Stimulated activated CD4-positive, alpha-beta T cell treated with anti-CD3 and anti-CD28 coated beads, Interleukin-4, amount 100 ng/mL, for 24 hours (primary cell): ENCODE measurements at places on chromosomes 3 and 15.
A peak's percentile ranks its signal among the peaks of the same experiment; 100 is the strongest.

GRCh38 chr15:22919171-22919570, 61.0 kb downstream of the CYFIP1 start:
- DNase-seq, result no peak

DNA sequence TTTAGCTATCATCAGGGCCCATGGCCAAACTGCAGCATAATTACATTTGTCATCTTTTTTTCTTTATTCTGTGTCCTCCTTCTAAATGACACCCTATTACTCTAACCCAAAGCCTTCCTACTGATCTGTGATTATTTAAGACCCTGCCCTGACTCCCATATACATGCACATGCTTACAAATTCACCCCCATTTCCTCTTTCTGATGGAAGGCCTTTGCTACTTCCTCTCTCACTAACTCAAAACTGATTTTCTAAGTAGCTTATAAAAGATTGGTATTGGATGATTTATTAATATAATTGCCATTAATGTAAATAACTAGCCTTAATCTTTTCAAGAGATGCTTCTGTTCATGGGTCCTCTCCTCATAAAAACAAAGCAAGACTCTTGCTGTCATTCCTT, 179.2 kb downstream of the EDEM1 start:
- DNase-seq, result no peak

DNA sequence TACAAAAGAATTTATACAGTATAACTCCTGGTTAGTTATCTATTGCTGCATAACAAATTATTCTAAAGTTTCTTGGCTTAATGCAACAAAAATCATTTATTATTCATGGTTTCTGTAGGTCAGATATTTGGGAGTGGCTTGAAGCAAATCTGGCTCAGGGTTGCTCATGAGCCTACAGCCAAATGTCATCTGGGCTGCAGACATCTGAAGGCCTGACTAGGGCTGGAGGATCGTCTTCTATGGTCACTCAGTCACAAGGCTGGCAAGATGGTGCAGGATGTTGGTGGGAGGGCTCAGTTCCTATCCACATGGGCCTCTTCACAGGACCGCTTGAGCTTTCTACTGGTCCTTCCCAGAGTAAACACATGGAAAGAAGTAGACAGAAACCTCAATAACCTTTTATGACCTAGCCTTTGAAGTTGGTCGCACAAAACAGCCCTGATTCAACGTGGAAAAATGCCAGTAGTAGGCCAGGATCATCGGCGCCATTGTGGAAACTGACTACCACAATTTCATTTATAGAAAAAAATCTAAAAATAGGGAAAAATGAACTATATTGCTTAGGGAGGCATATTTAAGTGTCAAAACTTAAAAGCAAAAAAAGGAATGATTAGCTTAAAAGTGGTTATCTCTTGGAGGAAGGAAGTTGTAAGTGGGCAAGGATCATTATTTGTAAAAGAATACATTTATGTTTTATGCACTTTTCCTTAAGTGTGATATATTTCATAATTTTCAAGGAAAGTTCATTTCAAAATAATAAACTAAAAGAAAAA, 9.9 kb upstream of the MITF start:
- DNase-seq, result no peak

DNA sequence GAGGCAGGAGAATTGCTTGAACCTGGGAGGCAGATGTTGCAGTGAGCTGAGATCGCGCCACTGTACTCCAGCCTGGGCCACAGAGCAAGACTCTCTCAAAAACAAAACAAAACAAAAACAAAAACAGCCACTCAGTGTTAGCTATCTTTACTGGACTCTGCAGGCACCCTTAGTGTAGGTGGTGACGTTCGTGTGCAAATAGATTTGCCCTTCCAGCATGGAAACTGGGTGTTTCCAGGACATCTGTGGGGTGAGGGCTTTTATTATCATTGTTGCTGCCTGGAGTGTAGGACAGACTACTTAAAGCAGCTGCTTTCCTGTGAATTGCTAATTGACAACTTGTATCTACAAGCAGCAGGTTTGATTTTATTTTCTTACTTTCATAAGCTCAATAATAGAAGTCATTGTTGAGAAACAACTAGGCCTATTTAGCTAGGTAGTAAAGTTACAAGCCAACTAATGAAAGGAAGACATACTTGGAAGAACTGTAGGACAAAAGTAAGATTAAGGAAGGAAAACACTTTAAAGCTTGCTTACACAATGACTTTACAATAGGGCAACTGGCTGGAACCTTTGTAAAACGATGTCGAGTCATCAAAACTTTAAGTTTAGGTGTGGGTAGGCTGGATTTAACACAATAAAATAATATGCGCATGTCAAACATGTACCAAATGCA, 25.4 kb upstream of the SPPL2A start:
- no peak for DNase-seq

- DNase-seq, result no peak
Observed at GRCh38 chr15:68372291-68372811, 59.6 kb downstream of the ITGA11 start.

- DNase-seq, result no peak
Observed at GRCh38 chr3:127730171-127730570, 57.4 kb downstream of the ABTB1 start.

DNA sequence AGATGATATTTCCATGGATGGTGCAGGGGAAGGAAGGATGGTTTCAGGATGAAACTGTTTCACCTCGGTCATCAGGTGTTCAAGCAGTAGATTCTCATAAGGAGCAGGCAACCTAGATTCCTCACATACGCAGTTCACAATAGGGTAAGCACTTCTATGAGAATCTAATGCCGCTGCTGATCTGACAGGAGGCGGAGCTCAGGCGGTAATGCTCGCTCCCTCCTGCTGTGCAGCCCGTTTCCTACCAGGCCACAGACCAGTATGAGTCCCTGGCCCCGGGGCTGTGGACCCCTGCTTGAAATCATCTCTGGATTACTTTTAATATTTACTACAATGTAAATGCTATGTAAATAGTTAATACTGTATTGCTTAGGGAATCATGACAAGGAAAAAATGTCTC, 241.8 kb downstream of the ROBO2 start:
- DNase-seq, result no peak

DNA sequence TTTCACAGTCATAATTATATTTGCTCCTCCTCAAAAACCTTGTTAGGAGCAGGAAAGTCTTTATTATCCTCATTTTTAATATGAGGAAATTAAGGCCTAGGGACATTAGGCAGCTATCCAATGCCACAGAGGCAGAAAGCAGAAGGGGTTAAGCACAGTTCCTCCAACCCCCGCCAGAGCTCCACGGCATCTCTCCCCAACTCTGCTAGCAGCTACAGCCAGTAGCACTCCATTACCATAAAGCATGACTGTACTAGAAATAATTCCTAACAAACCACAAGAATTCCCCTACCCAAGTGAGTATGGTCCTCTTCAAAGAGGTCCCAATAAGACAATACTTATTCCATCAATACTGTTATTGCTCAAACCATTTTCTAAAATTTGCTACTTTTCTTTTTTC, 9.8 kb downstream of the HEG1 start:
- no peak for DNase-seq

DNA sequence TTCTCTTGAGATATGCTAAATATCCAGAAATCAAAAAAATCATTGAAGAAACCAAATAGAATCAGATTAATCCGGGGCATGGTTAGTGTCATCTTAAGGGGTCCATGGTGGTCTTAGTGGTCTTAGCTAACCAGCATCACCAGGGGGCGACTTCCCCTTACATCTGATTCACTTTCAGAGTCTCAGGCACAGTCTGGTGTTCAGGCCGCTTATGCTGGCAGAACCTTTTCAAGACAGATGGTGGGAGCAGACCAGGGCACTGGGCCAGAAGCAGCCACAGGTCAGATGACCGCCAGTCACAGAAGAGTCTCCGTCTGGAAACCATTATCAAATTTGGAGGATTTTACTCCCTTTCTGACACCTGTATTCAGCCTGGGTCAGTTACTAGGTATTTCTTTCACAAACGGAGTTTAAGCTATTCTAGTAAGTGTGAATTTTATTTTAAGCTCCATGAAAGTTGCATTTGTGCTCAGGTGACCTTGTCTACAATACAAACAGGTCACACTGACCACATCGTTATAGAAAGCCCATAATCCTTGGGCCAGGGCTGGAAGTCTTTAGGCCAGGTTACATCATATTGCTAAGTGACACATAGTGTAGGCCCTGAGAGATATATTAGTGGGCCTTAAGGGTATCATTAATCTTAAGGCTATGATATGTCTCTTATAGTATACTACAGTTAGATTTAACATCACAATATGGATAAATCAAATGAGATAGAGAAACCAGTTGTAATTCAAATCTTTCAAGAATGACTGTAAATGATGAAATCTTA, 365.5 kb downstream of the GBE1 start:
- DNase-seq, result no peak

- DNase-seq, result no peak
Observed at GRCh38 chr15:37820380-37821128, 113.9 kb upstream of the TMCO5A start.

DNA sequence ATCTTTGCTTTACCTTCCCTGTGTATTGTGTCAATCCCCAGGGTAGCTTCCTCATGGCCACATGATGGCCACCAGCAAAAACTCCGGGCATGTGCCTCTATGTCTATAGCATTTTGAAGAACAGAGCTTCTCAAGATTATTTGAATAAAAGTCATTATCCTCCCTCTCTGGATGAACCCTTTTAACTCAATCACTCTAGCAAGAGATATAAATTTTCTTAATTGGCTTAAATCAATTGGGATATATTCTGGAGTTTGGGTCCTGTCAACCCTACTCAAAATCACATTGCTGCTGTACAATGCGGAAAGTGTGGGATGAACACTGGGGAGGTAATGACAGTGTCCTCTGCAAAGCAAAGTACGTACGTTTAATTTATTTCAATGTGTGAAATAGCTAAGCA, 370.6 kb upstream of the LRRC3B start:
- DNase-seq, result no peak

DNA sequence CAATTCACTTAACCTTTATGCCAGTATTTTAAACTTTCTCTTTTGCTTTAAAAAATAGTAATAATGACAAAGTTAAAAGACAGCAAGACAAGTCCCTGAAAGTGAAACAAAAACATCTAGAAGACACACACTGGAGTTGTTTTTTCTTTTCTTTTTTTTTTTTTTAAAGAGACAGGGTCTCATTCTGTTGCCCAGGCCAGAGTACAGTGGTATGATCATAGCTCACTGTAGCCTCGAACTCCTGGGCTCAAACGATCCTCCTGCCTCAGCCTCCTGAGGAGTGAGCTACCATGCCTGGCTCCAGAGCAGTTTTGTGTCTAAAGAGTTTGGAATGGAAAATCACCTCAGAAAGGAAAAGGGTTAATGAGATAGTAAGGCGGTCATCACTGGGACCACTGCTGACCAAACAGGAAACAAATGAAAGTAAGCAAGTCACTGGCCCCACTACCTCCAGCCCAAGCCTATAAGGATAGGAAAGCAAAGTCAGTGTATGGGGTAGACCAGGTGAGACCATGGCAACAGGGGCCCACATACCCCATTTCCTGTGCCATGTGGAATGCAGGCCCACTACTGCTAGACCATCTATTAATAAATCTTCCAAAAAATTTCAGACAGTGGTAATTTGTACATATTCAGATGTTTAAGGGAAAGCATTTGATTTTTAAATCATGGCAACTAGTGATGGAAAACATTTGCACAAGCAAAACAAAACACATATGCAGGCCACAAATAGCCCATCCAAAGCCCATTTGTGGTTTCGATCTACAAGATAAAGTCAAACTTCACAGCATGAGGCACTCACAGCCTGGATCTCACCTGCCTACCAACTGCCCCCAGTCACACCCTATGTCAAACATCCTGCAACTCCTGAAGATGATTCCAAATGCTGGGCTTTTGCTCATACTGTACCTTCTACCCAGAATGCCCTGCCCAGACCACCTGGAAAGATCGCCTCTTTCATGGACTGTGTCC, 62.6 kb downstream of the OSBPL10 start:
- DNase-seq, result no peak

DNA sequence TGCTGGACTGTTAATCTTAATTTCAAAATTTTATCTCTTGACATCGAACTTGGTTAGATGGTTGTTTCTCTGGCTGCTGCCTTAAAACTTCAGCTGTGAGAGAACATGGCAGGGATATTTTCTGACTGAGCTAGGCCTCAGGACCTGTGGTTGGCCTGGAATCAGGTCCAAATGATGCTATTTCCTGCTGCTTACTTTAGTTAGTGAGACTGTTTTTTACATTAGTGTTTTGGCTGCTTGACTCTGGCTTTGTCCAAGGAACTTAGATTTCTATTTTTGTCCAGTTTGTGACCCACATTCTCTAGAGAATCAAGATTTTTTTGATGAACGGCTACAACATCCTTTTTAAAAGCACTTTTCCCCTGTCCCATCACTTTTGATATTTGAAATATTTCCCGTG, 497.9 kb upstream of the SGO1 start:
- DNase-seq, result no peak

DNA sequence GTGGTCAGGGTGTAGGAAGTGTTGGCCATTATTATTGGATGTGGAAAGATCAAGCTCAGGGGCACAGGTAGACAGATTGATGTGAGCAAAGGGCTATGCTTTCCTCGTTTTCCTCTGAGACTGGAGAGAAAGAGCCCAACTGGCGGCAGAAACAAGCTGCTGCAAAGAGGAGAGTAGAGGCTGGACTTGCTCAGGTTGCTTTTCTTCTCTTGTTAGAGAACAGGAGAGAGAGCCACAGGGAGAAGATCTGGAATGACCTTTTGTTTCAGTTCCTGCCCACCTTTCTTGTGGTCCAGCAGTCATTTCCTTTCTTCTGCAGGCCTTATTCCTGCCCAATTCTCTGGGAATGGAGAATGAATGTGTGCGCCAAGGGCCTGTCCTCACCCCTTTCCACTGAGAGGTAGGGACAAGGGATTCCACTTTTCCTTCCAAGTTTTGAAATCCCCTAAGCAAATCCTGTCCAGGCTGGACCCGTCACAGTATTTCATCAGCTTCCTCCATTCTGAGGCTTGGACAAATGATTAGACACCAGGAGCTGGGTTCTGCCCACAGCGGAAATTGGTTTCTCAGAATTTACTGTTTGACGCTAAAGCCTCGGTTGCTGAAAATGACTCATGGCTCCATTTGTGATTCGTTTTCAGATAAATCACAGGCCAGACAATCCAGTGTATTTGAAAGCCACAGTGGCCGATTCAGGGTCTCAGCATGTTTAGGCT, 16.1 kb downstream of the ZNF80 start:
- peak; percentile 66 for DNase-seq

- no peak for DNase-seq
Observed at GRCh38 chr3:37050282-37050681, 57.0 kb downstream of the MLH1 start.

DNA sequence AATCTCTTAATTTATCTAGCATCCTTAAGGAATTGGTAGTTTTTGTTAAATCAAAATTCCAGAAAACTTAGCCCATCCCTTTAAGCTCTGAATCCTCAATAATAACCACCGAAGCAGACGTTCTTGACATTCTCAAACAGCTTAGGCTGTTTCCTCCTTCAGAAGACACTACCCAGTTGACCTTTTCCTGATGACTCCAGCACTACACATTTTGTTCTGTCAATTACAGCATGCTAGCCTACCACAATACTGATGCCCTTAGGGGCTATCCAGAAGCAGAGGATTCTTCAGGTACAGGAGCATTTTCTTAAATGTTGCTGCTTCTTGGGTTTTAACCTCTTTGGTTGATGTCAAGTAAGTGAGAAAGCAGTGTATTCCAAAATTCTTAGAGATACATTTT, 33.4 kb downstream of the ETV5 start:
- DNase-seq, result no peak

- DNase-seq, result no peak
Observed at GRCh38 chr15:98536976-98537375, 111.4 kb upstream of the IGF1R start.
